ENCODE measurements at places on chromosomes 16 and 17.

GRCh38 chr16:2874032-2874911, 8.7 kb upstream of the FLYWCH2 start:
- no peak for DNase-seq

GRCh38 chr16:3731126-3731935, 14.0 kb upstream of the TRAP1 start:
- no peak for DNase-seq

DNA sequence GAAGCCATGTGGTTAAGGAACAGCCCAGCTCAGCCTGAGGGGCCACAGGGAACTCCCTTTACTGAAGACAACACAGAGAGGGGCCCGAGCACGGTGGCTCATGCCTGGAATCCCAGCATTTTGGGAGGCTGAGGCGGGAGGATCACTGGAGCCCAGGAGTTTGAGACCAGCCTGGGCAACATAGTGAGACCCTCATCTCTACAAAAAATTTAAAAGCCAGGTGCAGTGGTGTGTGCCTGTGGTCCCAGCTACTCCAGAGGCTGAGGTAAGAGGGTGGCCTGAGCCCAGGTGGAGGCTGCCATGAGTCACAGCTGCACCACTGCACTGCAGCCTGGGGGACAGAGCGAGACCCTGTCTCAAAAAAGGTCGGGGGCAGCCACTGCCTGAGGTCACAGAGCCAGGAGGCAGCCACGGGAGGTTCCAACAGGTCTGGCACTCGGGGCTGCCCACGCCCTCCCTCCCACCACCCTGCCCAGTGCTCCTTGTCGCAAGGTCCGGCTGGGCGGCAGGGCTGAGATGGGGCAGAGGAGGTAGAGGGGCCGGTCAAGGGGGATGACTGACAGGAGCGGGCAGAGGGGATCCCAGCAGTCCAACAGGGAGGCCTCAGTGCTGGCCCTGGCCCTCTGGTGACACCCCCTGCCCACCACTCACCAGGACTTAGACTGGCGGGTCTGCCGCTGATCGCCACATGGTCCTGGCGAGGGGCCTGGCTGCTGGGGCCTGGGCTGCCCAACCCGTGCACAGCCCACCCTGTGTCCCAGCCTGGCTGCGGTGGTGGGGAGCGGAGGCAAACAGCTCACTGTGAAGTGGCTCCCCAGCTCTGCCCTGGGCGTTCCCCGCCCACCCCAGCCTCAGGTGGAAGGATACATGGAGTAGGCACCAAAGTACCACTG, 3.4 kb downstream of the CYBA start:
- DNase-seq = no peak

DNA sequence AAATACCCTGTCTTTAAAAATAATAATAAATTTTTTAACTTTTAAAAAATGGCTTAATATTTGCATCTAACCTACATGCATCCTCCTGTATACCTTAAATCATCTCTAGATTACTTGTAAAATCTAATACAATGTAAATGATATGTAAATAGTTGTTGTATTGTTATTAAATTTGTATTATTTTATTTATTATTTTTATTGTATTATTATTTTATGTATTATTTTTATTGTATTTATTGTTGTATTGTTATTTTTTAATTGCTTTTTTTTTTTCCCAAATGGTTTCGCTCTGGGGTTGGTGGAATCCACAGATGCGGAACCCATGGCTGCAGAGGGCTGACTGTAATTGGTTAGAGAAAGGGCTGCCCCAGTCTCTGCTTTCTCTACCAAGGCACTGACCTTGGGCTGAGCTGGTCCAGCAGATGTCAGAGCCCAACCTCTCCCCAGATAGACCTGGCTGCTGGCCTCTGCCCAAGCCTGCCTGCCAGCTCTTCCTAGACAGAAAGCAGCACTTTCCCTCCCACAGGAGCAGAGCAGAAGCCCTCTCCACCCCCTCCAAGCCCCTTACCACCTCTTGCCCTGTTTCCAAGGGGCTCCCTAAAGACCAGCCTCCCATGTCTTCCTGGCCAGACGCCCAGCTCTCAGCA, 183.8 kb downstream of the GSG1L start:
- no peak for DNase-seq

- no peak for DNase-seq
Measured at GRCh38 chr17:6661464-6661848, 9.9 kb downstream of the C17orf100 start.

DNA sequence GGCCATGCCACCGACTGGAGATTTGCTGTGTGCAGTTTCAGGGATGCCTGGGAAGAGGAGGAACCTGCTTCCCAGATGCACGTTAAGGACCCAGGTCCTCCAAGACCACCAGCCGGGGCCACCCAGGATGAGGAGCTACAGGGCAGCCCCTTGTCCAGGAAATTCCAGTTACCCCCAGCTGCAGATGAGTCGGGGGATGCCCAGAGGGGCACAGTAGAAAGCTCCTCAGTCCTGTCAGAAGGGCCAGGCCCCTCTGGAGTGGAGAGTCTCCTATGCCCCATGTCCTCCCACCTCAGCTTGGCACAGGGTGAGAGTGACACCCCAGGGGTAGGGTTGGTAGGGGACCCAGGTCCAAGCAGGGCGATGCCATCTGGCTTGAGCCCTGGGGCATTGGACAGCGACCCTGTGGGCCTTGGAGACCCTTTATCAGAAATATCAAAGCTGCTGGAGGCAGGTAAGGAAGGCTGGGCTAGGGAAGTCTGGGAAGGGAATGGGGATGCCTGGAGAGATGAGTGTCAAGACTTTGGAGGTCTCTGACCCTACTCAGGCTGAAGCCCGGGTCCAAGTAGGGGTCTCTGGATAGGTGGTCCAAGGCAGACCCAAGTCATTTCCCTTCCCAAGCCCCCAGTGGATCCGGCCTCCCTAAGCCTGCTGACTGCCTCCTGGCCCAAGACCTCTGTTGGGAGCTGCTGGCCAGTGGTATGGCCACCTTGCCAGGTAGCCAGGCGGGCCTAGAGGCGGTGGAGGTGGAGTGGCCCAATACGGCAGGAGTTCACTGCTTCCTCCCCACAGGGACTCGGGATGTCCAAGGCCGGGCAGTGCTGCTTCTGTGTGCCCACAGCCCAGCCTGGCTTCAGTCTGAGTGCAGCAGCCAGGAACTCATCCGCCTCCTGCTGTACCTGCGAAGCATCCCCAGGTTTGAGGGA, 1.0 kb downstream of the PLEKHG4 start:
- DNase-seq = no peak

DNA sequence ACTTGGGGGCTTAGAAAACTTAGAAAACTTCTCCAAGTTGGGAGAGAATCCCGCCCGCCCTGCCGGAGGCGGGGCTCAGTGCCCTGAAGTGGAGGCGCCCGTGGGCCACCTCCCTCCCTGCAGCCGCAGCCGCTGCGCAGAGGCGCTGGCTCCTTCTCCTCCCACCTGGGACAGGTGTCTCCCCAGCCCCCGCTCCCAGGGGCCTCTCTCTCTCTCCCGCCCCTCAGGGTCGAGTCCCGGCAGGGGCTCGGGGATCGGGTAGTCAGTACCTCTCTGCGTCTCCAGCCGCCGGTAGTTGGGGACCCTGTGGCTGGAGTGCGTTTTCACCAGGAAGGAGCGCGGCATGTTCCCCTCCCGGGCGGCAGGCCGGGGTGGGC, 257 bp downstream of the SNAI3 start:
- no peak for DNase-seq

DNA sequence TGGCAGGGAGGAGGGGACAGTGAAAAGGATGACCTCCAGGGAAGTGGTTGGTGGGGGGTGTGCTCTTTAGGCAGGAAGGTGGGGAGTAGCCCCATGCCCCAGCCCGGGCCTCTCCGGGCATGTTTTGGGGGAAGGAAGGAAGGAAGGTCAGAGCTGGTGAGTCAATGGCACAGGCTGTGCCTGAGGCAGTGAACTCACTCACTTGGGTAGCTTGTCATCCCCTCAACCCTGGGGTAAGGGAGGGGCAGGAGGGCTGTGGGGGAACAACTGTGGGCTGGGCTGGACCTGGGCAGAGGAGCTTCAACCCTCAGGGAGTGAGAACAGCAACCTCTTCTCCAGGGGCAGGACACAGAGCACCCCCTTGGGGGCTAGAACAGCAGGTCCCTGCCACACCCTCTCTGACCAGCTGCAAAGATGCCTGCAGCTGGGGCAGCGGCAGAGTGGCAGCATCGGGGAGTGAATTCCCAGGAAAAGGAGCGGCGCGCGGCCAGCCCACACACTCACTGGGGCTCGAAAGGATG, 6.3 kb downstream of the CSF3 start:
- DNase-seq = no peak

DNA sequence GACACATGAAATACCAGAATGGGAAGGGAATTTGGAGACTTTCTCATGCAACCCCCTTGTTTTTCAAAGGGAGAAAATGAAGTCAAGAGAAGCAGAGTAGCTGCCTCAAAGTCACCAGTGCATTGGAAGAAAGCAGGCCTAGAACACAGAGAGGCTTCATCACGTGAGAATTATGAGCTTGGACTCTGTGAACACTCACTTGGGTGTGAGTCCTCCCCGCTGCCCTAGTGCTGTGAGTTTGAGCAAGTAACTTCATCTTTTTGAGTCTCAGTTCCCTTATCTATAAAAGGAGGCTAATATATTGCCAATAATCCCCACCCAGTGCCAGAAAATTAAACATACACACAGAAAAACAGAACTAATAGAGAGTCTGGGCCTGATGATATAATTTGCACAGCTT, 315.8 kb downstream of the XYLT1 start:
- DNase-seq = no peak

DNA sequence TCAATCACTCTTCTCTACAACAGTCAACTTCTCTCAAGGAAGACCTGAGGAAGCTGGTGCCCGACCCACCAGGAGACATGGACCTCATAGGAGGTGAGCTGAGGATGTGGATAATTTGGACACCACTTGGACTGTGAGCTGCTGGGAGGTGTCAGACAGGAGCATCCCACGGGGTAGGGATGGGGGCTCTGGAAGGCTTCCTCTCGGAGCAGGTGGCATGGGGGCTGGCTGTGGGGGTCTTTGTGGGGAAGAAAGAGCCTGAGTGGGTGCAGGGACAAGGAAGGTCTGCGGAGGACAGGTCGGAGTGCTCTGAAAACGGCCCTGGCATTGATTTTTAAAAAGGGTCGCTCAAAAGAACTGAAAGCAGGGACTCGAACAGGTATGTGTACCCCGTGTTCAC, 64.0 kb downstream of the TBC1D16 start:
- DNase-seq = no peak

- DNase-seq = no peak
Measured at GRCh38 chr16:81335669-81336068, 20.9 kb downstream of the GAN start.

DNA sequence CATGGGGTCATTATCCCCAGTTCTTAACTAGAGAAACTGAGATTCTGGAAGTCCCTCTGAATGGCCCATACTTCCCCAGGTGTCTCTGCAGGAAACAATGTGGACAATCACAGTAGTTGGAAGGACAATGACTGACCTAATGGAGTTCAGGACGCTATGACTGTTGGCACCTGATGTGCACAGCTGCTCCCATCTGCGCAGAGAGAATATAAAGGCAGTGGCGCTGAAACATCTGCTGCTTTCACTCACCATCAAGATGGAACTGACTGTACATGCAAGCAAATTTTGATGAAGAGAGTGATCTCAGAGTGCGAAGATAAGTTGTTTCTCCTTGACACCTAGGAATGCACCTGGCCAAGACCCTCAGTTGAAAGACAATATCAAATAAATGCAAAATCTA, 395.7 kb upstream of the ASIC2 start:
- DNase-seq = no peak

GRCh38 chr17:64038331-64039105, 18.1 kb upstream of the ICAM2 start:
- DNase-seq = no peak

- no peak for DNase-seq
Measured at GRCh38 chr17:68433911-68434508, 23.3 kb downstream of the WIPI1 start.
